CD4-positive, alpha-beta T cell (primary cell): ENCODE measurements at places on chromosomes 7 and 10. TPM values are rescaled to one million over a fixed set of nuclear protein-coding genes. Genes with fewer than 3 reads are reported as not detected.

The MCM7 gene
- 54.5 TPM for total RNA-seq

The GRM3 gene
- not detected for total RNA-seq

The RNF133 gene
- total RNA-seq: not detected

The OR2F1 gene
- not detected for total RNA-seq

DNA sequence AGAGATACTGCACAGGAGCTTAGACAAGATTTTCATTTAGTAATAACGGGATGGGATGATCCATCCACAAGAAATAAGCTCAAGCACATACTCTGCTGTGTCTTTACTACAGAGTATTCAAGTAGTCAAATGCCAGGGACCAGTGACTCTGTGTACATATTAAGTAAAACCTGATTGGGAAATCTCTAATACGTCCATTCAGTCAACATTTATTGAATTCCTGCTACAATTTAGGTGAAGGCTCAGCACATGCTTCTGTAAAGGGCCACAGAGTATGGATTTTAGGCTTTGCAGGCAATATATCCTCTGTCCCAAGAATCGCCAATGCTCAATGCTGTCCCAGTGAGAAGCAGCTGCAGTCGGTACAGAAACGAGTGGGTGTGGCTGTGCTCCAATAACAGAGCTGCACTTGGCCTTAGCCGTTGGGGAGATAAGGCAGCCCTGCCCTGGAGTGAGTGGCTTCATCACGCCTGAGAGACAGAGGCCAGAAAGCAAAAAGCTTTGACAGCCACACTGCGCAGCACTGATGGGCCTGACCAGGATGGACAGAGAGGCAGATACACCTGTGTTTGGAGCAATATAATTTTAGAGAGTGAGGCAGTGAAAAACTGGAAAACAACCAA is 186.8 kb downstream of the PARD3 start:
- no peaks in the 10 kb centered on the region for H3K36me3 ChIP-seq
- no peak overlapping the region for H3K27ac ChIP-seq
- H3K4me3 ChIP-seq: no peak overlapping the region
- DNase-seq: no peak

DNA sequence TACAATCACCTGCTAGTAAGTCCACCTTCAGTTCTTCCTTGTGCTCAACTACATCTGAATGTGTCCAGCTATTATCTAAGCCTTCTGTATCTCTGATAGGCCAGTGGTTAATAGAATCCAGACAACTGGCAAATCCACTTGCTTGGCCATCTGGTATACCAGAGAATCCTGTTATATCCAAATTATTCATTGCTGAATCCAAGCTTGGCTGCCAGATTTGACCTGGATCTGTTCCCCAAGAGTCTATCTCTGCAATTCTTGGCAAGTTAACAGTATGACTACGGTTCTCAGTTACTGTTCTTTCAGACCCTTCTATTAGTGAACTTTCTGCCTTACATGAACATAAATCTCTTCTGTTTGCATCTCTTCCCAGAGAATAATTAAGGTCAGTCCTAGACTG is 154.6 kb upstream of the TARP start:
- no peak overlapping the region for H3K4me3 ChIP-seq
- DNase-seq: no peak
- H3K36me3 ChIP-seq: no peaks in the 10 kb centered on the region
- no peaks in the 10 kb centered on the region for H3K27me3 ChIP-seq
- no peak overlapping the region for H3K27ac ChIP-seq

DNA sequence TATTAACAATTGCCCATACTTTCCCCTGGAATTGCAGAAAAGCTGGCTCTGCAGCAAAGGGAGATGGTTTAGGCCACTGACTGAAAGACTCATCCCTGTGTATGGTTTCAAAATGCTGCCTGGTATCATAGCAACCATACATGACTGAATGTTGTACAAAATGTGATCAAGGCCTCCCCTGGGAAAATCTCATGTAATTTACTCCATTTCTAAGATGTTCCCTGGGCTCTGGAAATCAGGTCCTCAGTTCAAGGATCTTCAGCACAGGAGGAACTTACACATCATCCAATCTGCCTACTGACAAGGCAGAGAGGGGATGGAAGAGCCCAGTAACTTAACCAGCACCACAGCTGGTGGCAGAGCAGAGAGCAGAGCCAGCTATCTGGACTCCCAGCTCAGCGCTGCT is 111.8 kb downstream of the JAZF1 start:
- no peaks in the 10 kb centered on the region for H3K36me3 ChIP-seq
- H3K4me3 ChIP-seq: no peak overlapping the region
- H3K27ac ChIP-seq: no peak overlapping the region
- no peak for DNase-seq
- no peaks in the 10 kb centered on the region for H3K4me1 ChIP-seq

DNA sequence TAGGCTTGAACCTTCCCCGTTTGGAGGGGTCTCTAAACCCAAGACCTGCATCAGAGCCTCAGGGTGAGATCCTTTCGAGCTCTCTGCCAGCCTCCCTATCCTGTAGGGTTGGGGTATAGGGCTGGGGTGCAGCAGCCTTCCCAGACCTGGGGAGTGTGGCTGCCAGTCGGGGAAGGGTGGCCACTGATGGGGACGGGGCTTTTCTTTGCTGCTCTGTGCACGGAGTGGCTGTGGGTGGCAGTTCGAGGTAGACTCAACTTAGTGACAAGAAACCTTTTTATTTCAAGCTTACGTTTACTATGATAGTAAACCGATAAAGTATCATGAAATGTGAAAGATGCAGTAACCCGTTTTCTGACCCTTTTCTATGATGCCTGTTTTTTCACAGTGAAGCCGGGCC is 13.0 kb downstream of the ZNF316 start:
- H3K27ac ChIP-seq: no peak overlapping the region
- H3K4me1 ChIP-seq: no peaks in the 10 kb centered on the region
- H3K36me3 ChIP-seq: peaks cover 57% of the 10 kb centered on the region

DNA sequence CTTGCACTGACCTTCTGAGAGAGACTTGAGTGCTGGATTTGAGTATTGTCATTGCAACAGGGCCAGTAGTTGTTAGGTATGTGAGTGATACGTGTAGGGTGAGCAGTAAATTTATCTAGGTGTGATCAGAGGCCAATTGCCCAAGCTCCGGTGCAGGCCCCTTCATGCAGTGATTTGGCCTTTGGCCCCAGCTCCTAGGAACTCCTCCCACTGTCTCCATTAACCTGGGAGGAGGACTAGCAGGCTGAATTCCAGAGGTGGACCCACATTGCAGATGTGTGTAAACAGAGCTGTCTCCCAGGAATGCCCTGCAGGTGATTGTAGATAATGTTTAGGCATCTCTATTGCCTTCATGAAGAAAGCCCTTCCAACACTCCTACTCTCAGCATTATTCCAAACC is 19.5 kb downstream of the TCF7L2 start:
- no peak overlapping the region for H3K4me3 ChIP-seq
- no peaks in the 10 kb centered on the region for H3K4me1 ChIP-seq
- no peaks in the 10 kb centered on the region for H3K36me3 ChIP-seq
- no peak for DNase-seq

- H3K27me3 ChIP-seq: no peaks in the 10 kb centered on the region
- peak overlapping the region; percentile 75 for H3K27ac ChIP-seq
- DNase-seq: peak; percentile 89
- H3K36me3 ChIP-seq: no peaks in the 10 kb centered on the region
Observed at GRCh38 chr10:84329986-84330651, 1.7 kb downstream of the CCSER2 start.

DNA sequence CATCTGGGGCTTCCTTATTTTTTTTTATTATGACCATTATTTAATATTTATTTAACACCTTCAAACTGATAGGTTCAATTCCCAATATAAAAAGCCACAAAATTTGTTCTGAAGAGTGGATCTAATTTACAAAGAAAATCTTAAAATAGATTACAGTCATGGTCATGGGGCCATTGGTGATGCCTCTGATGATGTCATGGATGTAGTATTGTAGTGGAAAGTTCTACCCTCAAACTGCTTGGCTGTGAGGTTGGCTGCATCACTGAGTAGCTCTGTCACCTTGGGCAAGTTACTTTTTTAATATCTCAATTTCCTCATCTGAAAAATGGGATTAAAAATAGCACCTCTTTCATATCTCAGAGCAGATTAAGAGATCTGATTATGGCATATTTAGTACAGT is 128.5 kb downstream of the DKK1 start:
- DNase-seq: no peak
- H3K36me3 ChIP-seq: no peaks in the 10 kb centered on the region
- no peak overlapping the region for H3K4me3 ChIP-seq
- no peak overlapping the region for H3K27ac ChIP-seq
- H3K4me1 ChIP-seq: no peaks in the 10 kb centered on the region

GRCh38 chr7:46660402-46660980 is 739.4 kb upstream of the IGFBP3 start:
- no peak for DNase-seq
- no peak overlapping the region for H3K4me3 ChIP-seq
- H3K4me1 ChIP-seq: no peaks in the 10 kb centered on the region
- H3K36me3 ChIP-seq: no peaks in the 10 kb centered on the region
- no peak overlapping the region for H3K27ac ChIP-seq

DNA sequence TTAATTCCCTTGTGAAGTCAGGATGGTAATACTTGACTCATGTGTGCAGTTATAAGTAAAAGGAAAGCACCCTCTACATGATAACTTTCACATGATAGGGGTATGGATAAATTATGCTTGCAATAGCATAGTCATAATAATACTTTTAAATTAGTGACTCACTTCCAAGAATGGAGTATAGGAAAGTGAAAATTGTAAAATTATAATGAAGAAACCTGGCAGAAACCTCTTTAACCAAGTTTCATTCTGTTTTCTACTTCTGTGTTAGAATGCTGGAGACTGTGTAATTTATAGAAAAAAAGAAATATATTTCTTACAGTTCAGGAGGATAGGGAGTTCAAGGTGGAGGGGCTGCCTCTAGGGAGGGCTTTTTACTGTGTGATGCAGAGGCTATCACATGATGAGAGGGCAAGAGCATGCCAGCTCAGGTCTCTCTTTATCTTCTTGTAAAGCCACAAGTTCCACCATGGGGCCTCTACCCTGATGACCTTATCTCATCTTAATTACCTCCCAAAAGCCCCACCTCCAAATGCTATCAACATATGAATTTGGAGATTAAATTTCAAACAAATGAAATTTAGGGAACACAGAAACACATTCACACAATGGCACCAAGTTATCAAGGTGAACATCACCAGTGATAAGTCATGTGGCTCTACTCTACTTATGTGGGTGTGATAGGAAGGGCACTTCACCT is 43.2 kb downstream of the HDAC9 start:
- H3K27me3 ChIP-seq: no peaks in the 10 kb centered on the region
- no peak overlapping the region for H3K4me3 ChIP-seq
- no peaks in the 10 kb centered on the region for H3K36me3 ChIP-seq
- H3K4me1 ChIP-seq: no peaks in the 10 kb centered on the region
- no peak for DNase-seq

DNA sequence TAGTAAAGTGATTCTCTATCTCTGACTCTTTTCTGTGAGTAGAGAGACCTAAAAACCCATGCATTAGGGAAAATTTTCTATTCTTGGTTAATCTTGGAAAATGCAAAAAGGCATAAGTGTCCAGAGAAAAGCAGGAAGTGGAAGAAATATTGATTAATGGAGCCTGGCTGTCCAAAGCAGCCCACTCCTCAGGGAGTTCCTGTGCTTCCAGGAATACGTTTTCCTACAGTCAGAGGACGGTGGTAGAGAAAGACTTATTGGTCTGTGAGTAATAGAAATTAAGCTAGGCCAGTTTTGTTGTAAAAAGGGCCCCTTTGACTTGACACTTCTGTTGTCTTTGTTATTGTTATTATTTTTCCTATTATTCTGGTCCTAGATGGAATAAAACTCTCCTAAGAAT is 157.8 kb downstream of the NRP1 start:
- no peaks in the 10 kb centered on the region for H3K36me3 ChIP-seq
- no peak overlapping the region for H3K27ac ChIP-seq
- DNase-seq: no peak
- H3K27me3 ChIP-seq: no peaks in the 10 kb centered on the region

- H3K4me3 ChIP-seq: no peak overlapping the region
- no peaks in the 10 kb centered on the region for H3K36me3 ChIP-seq
- H3K27ac ChIP-seq: no peak overlapping the region
- no peak for DNase-seq
- H3K4me1 ChIP-seq: peaks cover 12% of the 10 kb centered on the region
- no peaks in the 10 kb centered on the region for H3K27me3 ChIP-seq
Observed at GRCh38 chr7:30140456-30140855, 5.7 kb downstream of the MTURN start.

- no peaks in the 10 kb centered on the region for H3K36me3 ChIP-seq
- no peak overlapping the region for H3K4me3 ChIP-seq
- no peak for DNase-seq
- H3K27ac ChIP-seq: no peak overlapping the region
- no peaks in the 10 kb centered on the region for H3K27me3 ChIP-seq
- peaks cover 4% of the 10 kb centered on the region for H3K4me1 ChIP-seq
Observed at GRCh38 chr7:23371654-23372053, 72.5 kb downstream of the MALSU1 start.

- no peaks in the 10 kb centered on the region for H3K36me3 ChIP-seq
- no peak overlapping the region for H3K4me3 ChIP-seq
- H3K27ac ChIP-seq: no peak overlapping the region
- no peaks in the 10 kb centered on the region for H3K27me3 ChIP-seq
Observed at GRCh38 chr10:54402576-54402975, 398.5 kb downstream of the PCDH15 start.

DNA sequence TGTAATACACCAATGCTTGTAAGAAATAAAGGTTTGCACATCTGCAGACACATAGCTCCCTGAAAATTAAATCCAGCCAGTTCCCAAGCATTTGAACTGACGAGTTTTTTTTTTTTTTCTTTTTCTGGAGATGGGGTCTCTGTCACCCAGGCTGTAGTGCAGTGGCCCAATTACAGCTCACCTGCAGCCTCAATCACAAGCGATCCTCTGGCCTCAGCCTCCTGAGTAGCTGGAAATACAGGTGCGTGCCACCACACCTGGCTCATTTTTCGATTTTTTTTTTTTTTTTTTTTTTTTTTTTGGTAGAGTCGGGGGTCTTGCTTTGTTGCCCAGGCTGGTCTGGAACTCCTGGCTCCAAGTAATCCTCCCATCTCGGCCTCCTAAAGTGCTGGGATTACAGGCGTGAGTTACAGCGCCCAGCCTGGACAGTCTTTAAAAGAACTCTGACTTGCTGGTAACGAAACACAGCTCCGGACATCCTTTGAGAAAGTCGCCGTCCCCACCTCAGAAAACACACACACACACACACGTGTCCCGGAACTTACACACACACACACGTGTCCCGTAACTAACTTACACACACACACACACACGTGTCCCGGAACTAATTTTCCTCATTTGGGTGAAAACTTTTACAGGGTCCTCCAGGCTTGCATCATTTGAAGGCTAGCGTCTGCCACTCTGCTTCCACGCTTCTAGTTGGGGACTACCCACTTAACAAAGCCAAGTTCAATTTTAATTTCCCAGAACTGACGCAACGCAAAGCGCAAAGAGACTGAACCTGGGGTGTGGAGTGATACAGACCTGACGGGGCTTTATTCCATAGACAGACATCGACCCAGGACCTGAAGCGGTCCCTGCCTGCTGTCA is 18.6 kb downstream of the OCM2 start:
- peaks cover 10% of the 10 kb centered on the region for H3K36me3 ChIP-seq
- H3K27me3 ChIP-seq: no peaks in the 10 kb centered on the region
- no peak for DNase-seq
- peak overlapping the region; percentile 79 for H3K27ac ChIP-seq
